ENCODE measurements at places on chromosomes 16 and 17.

- DNase-seq: no peak
Measured at GRCh38 chr16:58016840-58017446, 8.6 kb upstream of the MMP15 start.

DNA sequence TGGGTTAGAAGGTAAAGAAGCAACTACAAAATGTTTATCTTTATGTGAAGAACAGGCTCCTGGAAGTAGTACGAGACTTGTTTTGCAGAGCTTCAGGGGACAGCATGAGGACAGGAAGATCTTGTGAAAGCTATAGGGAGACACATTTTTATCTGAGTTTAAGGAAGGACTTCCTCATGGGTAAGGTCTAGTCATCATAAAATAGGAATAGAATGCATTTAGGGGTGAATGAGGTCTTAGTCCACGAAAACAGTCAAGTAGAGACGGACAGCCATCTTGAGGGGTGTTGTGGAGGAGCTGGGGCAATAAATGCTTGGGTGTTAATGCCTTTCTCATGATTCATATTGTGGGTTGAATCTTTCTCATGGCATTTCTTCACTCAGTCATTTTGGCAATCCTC is 24.3 kb downstream of the KCNJ16 start:
- no peak for DNase-seq

GRCh38 chr17:13642188-13642587 is 40.5 kb upstream of the HS3ST3A1 start:
- DNase-seq: no peak

GRCh38 chr16:4392382-4393239 is 21.0 kb downstream of the VASN start:
- no peak for DNase-seq

DNA sequence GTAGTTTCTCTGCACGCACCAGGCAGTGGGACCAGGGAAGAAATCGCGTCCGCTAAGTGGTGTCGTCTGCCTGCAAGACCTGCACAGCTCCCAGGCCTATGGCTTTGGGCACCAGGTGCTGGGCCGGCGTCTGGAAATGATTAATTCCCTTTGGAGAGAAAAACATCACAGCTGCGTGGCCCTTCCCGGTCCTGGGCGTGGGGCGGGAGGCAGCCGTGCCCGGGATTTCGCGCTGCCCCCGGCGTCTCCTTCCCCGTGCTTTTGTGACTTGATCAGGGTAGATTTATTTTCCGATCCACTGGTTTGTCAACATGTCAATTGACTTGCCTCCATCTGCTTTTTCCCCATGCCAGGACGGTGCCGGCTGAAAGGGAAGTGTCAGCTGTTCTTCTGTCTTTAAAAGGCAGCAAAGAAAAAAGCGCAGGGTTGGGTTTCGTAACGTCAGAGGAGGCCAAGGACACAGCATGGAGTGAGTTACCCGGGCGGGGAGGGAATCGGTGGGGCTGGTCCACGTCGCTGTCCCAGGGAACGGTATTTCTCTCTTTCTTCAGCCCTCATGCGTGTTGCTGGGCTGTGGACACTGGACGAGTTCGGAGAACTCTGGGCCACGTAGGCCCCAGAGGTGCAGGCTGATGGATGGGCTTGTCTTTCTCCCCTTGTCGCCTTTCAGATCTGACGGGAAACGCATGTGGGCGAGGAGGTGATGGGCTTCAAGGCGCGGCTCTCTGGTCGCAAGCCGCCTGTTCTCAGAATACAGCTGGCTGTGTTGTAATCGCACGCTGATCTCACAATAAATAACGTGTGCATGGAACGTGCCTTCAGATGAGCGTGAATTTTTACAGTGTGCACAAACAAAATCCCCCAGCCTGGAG is 188.1 kb upstream of the ZNF469 start:
- DNase-seq: peak; percentile 52

DNA sequence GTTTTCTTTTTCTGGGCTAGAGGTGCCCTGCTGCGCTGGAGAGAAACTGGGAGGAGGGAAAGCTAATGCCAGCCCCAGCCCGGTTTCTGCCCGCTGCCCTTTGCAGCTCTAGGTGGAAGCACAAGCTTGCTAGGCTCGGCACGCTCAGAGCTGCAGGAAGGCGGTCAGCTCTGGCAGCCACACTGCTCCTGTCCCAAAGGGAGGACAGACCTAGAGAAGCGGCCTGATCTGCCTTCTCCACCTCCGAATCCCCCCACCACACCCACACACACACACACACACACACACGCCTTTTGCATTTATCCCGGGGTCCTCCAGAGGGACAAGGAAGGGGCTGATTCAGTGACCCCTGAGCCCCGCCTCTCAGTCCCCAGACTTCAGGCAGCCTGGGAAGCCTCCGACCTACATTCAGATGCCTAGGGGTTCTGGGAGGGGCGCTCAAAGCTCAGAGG is 418.1 kb downstream of the SOX9 start:
- DNase-seq: no peak

GRCh38 chr17:1035546-1036170 is 38.7 kb downstream of the TIMM22 start:
- DNase-seq: peak; percentile 77

DNA sequence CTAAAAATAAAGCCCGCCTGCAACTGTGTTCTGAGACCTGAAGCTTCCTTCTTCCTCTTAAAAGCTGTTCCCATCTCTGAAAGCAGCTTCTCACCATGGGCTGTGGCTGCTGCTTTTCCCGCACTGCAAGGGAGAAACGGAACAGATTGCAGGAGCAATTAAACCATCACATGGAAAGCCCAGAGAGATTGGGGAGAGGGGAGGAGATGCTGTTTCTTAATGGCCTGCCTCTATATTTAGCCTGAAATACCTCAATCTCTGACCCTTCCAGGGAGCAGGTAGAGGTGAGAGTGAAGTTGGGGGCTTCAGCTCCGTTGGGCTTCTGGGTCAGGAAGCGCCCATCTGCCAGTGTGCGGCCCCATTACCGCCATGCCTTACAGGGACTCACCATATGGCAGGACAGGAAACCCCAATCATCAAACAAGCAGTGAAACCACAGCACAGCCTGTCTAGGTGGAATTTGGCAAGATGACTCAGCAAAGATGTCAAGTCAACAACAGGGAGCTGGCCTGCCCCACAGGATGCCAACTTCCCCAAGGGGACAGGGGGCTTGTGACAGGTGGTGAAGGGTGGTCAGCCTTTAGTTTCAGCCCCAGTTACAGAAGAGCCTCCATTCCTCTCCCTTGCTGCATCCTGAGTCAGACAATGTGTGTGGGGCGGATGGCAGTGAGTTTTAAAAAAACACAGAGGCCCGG is 286.6 kb upstream of the CCL2 start:
- DNase-seq: peak; percentile 93

DNA sequence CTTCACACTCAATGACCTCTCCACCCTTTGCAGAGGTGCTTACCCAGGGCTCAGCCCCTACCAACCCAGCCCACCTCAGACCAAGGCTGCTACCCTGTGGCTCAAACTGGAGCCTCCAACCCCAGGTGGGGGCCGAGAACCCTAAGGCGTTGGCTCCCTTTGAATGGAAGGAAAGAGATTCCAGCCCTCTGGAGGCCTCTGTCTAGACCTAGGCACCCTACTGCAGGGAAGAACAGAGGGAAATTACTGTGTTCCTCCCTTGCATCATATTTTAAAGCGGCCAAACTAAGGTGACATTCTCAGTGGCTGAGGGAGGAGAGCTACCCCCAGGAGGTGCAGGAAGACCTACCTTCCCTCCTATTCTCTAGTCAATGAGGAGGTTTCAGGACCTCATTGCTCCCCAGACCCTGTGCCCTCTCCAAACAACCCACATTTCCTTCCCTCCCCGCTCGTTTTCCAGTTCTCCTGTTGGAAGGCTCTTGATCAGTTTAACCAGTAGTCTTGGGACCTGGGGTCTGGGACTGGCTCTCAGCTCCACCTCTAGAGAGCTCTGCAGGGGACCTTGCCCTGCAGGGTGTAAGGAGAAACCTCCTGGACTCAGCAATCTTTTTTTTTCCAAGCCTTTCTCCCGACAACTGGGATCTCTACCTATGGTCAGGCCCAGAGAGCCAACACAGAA is 5.5 kb upstream of the HOXB8 start:
- DNase-seq: no peak

DNA sequence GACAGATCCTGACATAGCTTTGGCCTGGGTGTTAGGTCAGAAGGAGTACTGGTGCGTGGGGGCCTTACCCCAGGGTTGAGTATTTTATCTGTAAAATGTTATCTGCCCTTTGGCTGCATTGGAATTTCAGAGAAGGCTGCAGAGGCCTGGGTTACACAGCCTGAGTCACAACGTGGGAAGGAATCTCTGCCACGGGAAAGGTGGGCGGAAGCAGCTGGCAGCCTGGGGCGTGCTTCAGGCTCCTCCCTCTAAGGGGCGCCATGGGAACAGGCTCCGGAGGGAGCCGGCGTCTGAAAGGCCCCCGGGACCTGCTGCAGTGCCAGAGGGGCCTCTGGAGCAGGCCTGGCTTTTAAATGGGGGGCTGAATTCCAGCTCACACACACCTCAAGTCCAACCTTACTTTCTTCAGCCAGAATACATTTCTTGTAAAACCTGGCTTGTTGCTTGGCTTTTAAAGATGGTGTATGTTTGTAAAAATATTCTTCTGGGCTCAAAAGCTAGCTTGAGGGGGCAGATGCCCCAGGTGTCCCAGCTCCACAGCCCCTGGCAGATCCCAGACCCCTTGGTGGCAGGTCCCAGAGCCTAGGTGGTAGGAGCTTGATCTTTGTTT is 142.2 kb downstream of the RAB11FIP4 start:
- DNase-seq: peak; percentile 26

DNA sequence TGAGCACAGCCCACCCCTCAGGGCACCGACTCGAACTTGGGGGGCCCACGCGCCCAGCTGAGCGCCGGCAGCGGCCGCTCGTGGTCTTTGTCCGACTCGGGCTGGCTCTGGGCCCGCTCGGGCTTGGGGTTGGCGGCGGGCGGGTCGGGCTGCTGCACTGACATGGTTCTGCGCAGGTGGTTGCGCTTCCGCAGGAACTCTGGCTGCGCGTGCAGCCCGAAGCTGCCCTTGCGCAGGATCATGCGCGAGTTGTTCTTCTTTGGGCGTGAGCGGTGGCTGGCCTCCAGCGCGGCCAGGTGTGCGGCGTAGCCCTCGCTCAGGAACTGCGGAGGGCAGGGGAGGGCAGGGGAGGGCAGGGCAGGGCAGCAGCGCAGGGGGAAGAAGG is 11.1 kb downstream of the PIMREG start:
- no peak for DNase-seq

- DNase-seq: no peak
Measured at GRCh38 chr17:61875804-61876203, 12.5 kb upstream of the BRIP1 start.

GRCh38 chr16:22898874-22899348 is 84.9 kb downstream of the HS3ST2 start:
- DNase-seq: peak; percentile 29

DNA sequence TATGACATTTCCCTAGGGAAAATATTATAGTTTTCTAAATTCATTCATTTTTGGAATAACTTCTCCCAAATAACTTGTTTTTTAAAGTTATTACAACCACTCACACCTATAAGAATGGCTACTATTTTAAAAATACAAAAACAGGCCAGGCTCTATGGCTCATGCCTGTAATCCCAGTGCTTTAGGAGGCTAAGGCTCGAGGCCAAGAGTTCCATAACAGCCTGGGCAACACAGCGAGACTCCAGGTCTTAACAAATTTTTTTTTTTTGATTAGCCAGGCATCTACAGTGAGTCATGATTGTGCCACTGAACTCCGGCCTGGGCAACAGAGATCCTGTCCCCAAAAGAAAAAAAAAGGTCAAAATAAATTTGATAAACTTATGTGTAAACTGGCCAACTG is 43.6 kb upstream of the YPEL2 start:
- no peak for DNase-seq

DNA sequence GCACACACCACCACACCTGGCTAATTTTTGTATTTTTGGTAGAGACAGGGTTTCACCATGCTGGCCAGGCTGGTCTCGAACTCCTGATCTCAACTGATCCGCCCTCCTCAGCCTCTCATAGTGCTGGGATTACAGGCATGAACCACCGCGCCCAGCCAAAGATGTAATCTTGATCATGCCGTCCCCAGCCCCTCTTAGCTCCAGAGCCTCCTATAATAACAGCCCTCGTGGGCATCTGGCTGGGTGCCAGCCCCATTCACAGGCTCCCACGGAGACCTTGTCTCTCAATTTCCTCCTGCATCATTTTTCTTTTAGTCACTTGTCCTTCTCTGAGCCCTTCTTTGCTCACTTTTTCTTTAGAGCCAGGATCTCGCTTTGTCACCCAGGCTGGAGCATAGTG is 94.2 kb downstream of the KATNIP start:
- no peak for DNase-seq

- no peak for DNase-seq
Measured at GRCh38 chr16:51153577-51154031, 2.5 kb upstream of the SALL1 start.

GRCh38 chr17:40291281-40291664 is 3.6 kb downstream of the CDC6 start:
- DNase-seq: no peak

DNA sequence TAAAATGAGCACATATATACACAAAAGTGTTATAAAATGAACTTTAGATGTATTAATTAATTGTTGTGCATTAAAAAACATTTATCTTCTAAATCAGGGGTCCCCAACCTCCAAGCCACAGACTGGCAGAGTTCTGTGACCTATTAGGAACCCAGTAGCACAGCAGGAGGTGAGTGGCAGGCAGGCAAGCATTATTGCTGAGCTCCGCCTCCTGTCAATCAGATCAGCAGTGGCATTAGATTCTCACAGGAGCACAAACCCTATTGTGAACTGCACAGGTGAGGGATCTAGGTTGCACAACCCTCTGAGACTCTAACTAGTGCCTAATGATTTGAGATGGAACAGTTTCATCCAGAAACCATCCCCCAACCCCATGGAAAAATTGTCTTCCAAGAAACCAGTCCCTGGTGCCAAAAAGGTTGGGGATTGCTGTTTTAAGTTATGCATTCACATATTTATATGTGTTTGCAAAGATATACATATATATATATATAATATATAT is 583.7 kb downstream of the KCNJ2 start:
- no peak for DNase-seq

DNA sequence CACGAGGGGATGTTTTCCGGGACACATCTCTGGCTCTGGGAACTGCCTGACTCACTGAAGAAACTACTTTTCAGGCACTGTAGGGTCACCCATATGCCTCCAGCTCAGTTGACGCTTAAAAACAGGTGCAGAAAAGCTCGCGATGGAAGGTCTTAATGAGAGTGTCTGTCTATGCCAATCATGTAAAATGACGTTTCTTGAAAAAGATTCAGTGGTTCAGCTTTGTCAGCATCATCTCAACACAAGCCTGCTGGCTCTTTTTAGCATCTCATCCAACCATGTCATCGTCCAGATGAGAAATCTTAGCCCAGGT is 27.5 kb downstream of the OR1D5 start:
- no peak for DNase-seq

GRCh38 chr16:56263711-56264608 is 72.7 kb downstream of the GNAO1 start:
- DNase-seq: peak; percentile 40

GRCh38 chr17:5986644-5987043 is 83.5 kb upstream of the WSCD1 start:
- no peak for DNase-seq

Measured in NCI-H1694 (cell line).